NCI-H146 (cell line): ENCODE measurements at places on chromosomes 13 and 19.

- no peak for DNase-seq
Measured at GRCh38 chr13:54379461-54379860, 1350.8 kb downstream of the OLFM4 start.

- no peak for DNase-seq
Measured at GRCh38 chr19:17405250-17406045, at the start of gene BST2. BST2 (minus strand) TSS chr19:17405630; CDS start chr19:17405575, 55 bp downstream.

DNA sequence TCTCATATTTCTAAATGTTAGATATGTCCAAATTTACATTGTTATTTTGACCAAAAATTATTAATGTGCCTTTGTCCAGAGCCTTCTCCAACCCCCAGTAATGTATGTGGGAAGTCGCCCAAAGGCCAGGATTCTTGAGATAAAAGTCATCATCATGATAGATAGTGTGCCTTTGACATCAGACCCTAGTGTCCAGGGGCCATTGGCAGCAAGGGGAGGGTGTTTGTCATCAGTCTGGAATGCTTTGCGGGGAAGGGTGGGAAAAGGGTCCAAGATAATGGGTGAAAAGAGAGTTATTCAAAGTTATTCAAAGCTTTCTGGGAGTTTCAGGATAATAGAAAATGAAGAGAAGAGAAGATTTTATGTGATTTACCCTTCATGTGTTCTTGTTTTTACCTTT is 909.5 kb upstream of the GPC6 start:
- DNase-seq, result no peak

DNA sequence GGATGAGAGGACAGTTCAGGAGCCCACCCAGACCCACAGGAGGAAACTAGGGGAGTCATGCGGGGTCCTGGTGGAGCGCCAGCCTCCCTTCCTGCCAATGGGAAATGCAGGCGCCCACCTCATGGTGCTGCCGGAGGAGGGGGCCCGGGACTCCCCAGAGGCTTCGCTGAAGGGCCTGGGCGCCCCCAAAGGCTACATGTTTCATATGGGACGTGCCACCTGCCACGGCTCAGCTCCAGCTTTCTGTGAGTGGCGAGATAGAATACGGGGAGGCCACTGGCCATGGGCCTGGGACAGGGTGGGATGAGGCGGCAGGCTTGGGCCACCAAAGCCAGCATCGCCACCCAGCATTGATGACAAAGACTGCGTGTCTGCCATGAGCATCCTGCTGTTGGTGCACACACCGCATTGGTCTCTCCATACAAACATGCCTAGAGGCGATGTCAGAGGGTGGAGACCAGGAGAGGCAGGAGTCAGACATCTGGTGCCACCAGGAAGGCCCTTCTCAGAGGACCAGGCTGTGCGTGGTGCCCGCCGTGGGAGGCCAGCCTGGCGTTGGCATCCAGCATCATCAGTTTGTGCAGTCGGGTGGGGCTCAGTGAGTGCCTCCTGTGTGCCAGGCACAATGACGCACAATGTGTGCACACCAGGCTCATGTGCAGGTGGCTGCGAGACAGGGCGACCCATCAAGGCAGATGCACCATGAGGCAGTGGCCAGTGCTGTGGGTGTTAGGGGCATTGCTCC is 1.2 kb upstream of the F10 start:
- DNase-seq, result no peak

DNA sequence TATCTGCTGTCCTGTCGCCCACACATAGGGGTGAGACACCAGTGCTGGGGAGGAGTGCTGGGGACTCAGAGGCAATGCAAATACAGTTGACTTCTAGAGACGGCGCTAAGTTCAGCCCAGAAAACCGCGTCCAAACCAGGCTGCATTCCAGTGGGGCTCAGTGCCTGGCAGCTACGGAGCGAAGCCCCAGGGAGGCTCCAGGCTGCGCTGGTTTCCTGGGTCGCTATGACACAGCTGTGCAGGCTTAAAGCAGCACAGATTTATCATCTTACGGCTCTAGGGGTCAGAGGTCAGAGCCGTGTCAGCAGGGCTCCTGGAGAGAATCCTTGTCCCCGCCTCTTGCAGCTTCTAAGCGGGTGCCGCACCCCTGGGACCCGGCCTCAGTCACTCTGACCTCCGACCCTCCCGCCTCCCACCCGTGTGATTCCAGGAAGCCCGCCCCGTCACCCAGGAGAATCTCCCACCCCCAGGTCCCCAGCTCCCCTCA is 61.6 kb downstream of the ANKRD10 start:
- DNase-seq, result no peak

DNA sequence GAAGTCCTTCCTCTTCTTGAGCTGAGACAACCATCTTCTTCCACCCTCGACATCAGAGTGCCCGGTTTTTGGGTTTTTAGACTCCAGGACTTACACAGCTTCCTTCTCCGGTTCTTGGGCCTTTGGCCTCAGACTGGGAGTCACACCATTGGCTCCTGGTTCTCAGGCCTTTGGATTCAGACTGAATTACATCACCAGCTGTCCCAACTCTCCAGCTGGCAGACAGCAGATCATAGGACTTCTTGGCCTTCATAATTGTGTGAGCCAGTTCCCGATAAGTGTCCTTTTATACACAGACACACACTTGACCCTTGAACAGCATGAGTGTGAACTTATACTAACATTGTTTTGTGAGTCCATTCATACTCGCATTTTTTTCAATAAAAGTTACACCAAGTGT is 166.0 kb upstream of the UBL3 start:
- DNase-seq, result no peak

- peak; percentile 79 for DNase-seq
Measured at GRCh38 chr13:33111414-33112110, 95.3 kb downstream of the KL start.

GRCh38 chr19:932648-933552 is 7.1 kb downstream of the ARID3A start:
- DNase-seq, result no peak

- DNase-seq, result no peak
Measured at GRCh38 chr19:38294090-38294489, 10.0 kb upstream of the C19orf33 start.
